ENCODE measurements at places on chromosomes 3 and 15.

DNA sequence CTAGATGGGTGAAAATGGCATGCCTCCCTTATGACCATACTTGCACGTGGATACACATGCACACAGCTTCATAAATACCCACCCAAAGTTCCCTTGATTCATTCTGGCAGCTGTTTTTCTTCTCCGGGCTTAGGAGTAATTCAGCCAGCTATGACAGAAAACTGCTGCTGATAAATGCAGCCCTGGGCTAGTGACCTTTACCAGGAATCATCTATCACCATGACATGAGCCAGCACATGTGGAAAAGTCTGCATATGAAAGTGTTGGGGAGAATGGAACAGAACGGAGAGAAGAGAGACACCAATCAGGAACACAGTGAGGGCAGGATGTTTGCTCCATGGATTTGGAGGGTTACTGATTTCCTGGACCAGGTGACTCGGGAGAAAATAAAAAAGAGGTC lies 706.3 kb downstream of the PDCD6IP start:
- DNase-seq = no peak

GRCh38 chr3:24496529-24497482 lies 2.2 kb upstream of the THRB start:
- DNase-seq = no peak

GRCh38 chr15:85457392-85457968 lies 77.1 kb downstream of the AKAP13 start:
- DNase-seq = no peak

DNA sequence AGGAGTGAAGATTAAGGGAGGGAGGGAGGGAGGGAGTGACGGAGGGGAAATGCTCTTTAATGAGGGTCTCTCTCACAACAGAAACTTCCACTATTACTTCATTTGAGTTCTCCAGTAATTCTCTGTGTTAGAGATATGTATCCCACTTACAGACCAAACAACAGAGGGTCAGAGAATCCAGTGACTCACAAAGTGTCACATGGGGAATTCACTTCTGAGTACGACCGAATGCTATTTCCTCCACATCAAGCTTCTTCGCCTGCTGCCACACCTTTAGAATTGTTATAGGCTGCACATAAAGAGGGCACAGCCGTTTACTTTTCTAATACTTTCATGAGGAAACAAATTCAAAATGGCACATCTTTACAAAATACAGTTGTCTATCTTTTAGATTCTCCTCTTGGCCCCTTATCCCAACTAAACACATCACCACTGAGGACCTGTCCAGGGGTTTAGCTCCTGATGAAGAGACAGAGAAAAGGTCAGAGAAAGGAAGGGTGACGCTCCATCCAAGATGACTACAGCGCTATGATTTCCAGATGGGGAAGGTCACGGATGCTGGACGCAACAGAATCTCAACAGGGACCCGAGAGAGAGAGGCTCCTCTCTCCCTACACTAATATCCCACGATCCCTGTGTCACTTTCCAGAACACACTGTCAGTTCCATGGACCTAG lies 119.0 kb downstream of the XXYLT1 start:
- no peak for DNase-seq

DNA sequence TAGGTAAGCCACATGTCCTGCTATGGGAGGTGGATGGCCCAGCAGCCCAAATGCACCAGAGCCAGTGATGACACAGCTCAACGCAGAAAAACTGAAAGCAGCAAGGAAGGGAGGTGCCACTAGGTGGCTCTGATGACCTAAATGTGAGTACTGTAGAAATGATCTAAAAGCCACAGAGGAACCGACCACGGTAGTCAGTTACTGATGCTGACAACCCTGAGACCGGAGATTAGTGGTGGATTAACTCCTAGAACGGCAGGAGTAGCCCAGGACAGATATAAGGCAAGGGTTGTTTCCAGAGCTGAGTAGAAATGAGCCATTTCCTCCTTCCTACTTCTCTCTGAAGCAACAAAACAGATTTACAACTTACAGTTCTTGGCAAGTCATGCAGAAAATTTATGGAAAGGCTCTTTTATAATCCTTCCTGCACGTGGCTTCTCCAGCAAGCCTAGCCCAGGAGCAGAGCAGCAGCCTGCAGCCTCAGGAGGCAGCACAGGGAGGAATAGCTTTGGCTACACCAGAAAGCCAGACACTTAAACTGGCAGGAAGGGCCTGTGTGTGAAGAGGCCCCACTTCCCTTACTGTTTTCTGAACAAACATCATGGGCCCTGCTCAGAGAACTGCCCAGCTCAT lies 13.1 kb downstream of the FBXL22 start:
- peak; percentile 48 for DNase-seq
